ENCODE measurements at places on chromosomes 1 and 21.

DNA sequence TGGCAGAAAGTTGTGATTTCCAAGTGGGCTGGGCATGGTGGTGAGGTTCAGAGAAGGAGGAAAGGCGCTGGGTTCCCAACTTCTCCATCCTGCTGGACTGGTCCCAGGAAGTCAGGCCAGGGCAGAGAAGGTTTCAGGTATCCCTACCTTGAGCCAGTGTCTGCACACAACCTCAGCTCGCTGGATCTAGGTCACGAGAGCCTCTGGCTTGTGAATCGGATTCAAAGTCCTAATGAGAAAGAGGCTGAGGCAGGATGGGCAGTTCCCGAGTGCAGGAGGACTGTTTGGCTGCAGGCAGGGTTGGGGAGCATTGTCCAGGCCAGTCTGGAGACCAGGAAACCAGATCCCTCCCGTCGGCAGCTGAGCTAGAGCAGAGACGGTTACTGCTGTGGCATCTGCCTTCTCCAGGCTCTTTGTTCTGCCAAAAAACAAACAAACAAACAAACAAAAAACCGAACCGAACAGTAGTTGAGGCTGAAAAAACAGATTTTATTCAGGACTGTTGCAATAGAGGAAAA is 19.5 kb upstream of the IGSF21 start:
- H3K27me3 ChIP-seq, result no peaks in the 10 kb centered on the region
- H3K4me1 ChIP-seq, result no peaks in the 10 kb centered on the region
- H3K27ac ChIP-seq, result no peak overlapping the region
- no peaks in the 10 kb centered on the region for H3K36me3 ChIP-seq
- no peak overlapping the region for H3K4me3 ChIP-seq

- H3K27ac ChIP-seq, result no peak overlapping the region
- H3K4me3 ChIP-seq, result no peak overlapping the region
- no peak for DNase-seq
These were observed 39.6 kb upstream of the GRIK3 start for GRCh38 chr1:37073854-37074379.

- no peak overlapping the region for H3K4me3 ChIP-seq
- H3K4me1 ChIP-seq, result no peaks in the 10 kb centered on the region
- H3K27ac ChIP-seq, result no peak overlapping the region
- H3K27me3 ChIP-seq, result no peaks in the 10 kb centered on the region
- peaks cover 2% of the 10 kb centered on the region for H3K36me3 ChIP-seq
These were observed 27.8 kb upstream of the LRRC3 start for GRCh38 chr21:44427241-44428120.

DNA sequence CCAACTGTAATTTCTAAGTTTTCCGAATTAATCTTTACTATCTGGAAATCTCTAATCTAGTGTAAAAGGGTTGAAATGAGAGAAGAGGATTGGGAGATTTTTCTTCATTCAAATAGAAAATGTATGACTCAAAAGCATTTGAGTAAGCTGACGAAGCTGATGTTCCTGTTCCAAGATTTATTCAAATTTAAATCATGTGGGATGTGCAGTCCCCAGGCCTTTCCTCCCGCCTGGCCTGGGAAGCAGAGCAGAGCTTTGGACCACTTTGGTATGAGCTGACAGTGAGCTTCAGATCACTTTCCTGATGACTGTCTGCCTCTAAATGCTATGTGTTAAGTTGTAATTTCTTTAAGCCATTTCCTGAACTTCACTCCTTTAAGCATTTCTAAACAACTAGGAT is 192.0 kb downstream of the DHRS3 start:
- H3K27me3 ChIP-seq, result no peaks in the 10 kb centered on the region
- H3K4me3 ChIP-seq, result no peak overlapping the region
- no peak overlapping the region for H3K27ac ChIP-seq
- H3K4me1 ChIP-seq, result peaks cover 2% of the 10 kb centered on the region
- DNase-seq, result no peak
- peaks cover 19% of the 10 kb centered on the region for H3K36me3 ChIP-seq

DNA sequence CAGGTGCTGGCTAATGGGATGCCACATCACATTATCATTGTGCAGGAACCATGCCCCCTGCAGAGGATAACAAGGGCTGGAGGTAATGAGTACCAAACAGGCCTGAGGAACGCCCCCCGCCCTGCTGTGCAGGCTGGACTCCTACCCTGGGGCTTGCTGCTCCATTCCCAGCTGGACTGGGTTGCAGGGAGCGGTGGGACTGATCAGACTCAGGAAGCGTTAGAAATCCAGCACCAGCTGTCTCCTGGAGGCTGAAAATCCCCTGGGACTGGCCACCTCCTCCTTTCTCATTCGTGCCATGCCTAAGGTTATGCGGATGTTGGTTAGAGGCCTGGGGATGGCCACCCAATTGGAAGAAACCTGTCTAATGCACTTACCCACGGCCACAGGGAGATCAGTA is 36.9 kb upstream of the POU3F1 start:
- no peak for DNase-seq
- peaks cover 4% of the 10 kb centered on the region for H3K27me3 ChIP-seq

DNA sequence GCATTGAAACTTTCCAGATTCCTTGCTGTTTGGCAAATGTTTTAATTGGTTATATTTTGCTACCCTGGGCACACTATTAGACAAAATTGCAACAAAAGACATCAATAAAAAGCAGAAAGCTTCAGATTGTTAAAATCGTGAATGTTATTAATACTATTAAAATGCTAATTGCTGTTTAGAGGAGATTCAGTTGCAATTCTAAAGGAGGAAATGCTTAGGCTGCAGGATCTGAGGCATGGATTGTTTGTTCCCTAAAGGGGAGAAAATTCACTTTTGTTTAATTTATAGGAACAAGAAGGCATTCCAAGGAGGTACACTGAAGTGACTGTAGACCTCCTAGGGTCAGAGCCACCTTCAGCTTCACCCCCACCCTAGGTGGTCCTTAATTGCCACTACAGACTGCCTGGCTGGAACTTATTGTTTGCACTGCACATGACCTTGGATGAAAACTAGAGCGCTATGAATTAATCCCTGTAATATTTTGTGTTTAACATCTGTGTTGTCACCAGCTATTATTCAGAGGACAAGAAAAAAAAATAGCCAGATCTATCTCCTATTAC is 1266.9 kb upstream of the ADGRL2 start:
- no peaks in the 10 kb centered on the region for H3K27me3 ChIP-seq
- H3K36me3 ChIP-seq, result no peaks in the 10 kb centered on the region
- no peak for DNase-seq
- no peak overlapping the region for H3K4me3 ChIP-seq
- no peaks in the 10 kb centered on the region for H3K4me1 ChIP-seq

All from activated CD4-positive, alpha-beta memory T cell treated with anti-CD3 and anti-CD28 coated beads, Interleukin-2, amount 10 ng/mL, durations not matched to agents 7 days and 5 days (primary cell).